CD4-positive, alpha-beta T cell treated with Interleukin-12 subunit alpha and Interleukin-12 subunit beta, for 1 hour (primary cell): ENCODE measurements at places on chromosomes 5 and 9.

GRCh38 chr5:40033411-40033810 lies 608.6 kb upstream of the DAB2 start:
- DNase-seq: peak; percentile 41

DNA sequence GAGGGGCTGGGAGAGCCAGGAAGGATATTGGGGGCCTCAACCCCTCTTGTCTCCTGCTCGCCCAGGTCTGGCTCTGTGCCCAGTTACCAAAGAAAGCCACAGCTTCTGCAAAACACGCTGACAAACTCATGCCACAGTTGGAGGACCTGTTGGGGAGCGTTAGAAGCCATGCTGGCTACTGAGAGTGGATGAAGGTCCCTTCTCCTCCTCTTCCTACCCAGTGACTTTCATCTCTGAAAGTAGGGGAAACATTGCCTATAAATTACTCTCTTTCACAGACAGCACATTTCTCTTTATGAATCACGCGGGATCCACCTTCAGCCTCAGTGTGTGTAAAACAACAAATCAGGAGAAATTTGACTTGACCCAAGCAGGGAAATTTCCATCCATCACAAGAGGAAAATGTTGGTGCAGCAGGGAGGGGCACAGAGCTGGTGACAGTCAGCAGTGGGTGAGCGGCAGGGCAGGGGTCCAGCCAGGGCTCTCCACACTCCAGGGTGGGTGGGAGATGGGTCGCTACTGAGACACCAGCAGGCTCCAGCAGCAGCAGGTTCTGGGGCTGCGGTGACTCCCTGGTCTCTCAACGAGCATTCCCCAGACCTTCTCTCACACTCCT lies 181.9 kb downstream of the FGF18 start:
- no peak for DNase-seq

GRCh38 chr9:94971378-94972131 lies 245.1 kb downstream of the AOPEP start:
- DNase-seq: no peak

DNA sequence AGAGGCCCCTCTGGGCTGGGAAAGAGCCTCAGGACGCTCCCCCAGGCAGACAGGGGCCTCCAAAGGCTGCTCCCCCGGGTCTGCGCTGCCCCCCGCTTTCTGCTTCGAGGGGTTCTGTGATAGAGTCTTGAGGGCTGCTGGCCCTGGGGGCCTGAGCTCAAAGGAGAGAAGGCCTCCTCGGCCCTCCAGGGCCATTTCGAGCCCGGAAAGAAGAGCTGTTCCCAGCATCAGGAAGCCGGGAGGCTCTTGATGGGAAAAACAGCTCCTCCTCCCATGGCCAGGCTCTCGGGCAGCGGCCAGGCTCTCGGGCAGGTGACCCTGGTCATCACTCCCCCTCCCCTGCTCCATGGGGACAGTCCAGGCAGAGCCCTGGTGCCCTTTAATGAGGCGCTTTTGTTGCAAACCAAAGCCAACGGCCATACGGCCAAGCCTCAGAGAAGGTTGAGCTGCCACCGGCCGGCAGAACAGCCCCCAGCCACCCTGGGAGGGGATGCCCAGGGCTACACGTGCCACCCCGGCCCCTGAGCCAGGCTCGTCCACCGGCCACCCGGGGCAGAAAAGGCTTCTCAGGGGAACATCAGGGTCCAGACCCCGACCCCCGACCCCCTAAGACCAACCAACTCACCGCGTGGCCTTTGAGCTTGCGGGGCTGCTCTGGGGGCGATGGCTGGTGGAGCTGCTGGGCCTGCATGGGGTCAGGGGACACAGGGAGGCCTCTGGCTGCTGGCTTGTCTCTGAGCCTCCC lies 16.2 kb upstream of the QSOX2 start:
- no peak for DNase-seq

DNA sequence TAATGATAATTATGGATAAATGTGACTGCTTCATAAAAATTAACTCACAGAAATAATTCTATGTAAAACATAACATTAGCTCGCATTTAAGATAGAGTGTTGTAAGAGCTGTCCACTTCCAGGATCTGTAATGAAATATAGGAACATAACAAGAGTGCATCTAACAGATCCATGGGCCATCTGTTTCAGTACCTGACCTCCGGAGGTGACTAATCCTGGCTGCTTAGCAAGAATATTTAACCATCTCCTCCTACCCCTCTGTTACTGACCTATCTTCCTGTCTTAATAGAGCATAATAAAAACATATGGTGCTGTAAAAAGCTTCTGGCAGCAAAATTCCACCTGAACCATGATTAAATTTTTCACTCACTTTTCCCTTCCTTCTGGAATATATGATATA lies 7.1 kb downstream of the PLCXD3 start:
- DNase-seq: no peak

GRCh38 chr9:85940275-85940831 lies 593 bp upstream of the NAA35 start:
- no peak for DNase-seq

- no peak for DNase-seq
Measured at GRCh38 chr5:10503321-10503720, 60.5 kb upstream of the ANKRD33B start.

DNA sequence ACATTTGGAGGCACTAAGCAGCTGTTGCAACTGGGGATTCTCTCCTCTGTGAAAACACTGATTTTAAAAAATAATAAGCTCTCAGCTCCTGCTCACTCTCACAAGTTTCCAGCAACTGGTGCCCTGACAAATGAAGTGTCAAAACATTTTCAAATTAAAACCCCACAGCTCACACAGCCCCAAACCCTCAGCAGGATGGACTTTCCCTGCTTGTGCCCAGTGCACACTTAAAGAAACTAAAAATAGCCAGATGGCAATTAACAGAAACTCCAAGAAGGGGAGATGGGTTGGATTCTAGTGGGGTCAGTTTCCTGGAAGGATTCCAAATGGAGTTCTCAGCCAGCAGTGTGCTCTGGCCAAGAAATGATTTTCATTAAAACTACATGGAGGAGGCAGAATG lies 163.0 kb upstream of the PUM3 start:
- no peak for DNase-seq

DNA sequence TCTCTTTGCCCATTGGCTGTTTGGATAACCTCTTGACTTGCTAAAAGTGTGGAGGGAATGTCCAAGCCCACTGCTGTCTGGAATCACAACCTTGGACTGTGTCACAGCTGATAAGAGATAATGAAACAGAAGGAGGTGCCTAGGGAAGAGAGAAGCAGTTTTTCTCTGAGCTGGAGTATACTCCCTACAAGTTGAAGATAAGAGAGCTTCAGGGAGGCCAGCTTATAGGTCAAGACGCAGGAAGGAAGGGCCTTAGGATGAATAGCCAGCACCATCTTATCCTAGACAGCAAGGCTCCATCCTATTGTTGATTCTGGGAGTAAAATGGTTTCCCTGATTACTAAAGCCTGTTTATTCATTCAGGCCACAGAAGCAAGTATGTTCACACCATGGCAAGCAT lies 244.7 kb downstream of the NPR3 start:
- DNase-seq: no peak

DNA sequence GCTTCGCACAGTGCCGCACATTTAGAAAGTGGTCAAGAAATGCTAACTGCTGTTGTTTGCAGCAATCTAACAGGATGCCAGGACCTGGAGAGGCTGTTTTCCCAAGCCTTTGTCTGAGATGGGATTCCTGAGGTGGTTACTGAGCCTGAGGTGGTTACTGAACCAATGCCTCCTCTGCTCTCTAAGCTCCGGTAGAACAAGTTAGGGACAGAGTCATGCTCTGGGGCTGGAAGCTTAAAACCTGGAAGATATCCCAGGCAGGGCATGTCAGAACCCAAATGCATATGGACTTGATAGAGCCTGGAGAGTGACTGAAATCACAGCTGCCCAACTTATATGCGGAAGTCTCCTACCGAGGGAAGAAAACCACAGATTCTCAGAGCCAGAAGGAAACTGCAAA lies 46.5 kb upstream of the FAT2 start:
- DNase-seq: no peak

GRCh38 chr9:128909859-128910258 lies 10.9 kb upstream of the PHYHD1 start:
- DNase-seq: no peak

DNA sequence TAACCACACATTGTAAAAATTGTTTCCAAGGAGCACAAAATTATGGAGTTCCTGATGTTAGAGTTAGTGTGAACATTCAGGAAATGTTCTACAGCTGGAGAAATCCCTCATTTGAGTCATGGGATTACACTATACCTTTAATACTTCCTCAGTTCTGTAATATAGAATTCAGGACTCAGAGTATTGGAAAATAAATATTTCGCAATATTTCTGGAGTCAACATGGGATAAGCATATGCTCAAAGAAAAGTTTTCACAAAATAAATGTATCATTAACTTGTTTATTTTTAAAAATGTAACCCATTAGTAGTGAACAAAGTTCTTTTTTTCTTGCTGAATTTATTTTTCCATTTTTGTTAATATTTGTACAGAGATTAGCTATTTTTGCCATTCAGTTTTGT lies 8.6 kb downstream of the CYLC2 start:
- DNase-seq: no peak

DNA sequence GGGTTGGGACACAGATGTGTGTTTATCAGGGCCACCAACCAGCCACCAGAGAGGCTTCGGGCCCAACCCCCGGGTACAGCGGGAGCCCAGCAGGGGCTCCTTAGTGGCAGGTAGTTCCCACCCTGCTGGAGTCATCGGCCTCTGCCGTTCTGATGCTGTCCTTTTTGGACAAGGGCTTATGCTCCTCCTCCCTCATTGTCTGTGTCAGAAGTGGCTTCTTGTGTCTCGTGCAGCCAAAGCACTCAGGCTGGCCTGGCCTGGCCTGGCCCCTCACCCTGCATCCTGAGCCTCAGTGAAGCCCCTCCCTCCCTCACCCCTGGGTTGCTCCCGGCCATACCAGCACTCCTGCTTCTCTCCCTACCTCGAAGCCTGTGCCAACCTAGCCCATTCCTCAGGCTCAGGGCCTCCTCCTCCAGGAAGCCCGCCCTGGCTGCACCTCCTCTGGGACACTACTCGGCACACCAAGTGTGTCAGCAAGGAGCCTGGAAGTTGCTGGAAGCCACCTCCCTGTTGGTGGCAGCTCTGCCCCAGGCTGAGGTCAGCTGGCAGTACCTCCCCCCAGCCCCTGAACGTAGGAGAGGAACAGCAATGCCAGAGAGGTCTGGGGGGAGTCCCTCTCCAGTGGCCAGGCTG lies 4.1 kb upstream of the UBAC1 start:
- no peak for DNase-seq

- no peak for DNase-seq
Measured at GRCh38 chr9:125066839-125067619, 76.3 kb downstream of the SCAI start.

DNA sequence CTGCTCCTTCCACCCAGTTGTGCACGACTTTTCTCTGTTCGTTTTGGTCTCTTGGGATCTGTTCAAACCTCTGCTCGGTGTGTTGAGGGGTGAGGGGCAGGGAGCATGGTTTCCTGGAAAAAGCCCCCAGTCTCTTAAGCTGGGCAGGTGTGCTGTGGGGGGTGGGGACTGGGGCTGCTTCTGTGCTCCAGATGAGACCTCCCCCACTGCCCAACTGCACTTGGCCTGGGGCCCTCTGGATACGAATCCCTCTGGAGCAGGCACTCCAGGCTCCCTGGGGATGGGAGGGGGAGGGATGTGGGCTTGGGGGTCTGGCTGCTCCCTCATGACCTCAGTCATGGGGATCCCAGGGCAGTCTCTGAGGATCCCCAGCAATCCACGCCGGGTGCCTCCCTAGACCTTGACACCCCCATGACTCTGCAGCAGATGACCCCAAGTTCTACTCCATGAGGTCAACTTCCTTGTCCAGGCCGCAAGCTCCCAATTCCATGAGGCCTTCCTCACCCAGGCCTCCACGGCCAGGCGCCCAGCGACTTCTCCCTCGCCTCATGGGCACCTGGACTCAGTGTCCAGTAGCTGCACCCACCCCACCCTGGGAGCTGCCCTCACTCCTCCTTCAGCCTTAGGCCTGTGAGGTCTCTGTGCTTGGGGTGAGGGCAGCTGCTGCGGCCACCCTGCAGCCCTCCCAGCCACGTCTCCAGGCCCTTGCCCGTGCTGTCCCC lies 5.9 kb upstream of the AHRR start:
- DNase-seq: no peak

- DNase-seq: no peak
Measured at GRCh38 chr9:130023994-130024596, 18.9 kb downstream of the FNBP1 start.

DNA sequence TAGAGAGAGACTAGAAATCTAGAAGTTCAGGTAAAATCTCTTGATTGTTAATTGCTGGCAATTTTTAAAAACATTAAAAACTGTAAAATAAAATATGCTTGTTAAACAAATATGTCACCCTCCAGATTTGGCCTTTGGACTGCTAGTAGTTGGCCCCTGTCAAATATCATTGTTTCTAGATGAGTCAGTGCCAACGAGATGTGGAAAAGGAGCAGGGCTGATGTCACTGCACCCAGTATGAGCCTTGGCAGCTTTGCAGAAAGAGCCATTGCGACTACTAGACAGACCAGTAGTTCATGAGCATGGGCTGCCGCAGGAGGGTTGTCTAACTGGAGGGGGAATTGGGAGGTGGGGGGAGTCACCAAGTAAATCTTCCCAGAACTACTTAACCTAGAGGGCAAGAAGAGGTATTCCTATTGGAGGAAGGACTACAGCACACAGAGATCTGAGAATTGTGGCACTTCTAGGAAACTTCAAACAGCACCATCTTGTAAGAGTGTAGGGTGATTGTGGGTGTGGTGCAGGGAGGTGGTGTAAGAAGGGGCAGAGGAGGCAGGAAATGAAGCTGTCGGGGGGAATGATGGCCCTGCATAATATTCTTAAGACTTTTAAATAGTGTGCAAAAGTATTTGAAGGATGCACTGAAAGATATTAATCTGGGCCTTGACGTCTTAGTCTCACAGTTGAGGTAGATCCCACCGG lies 7.1 kb upstream of the DOCK2 start:
- no peak for DNase-seq

- DNase-seq: no peak
Measured at GRCh38 chr5:172374783-172375182, 79.5 kb downstream of the SH3PXD2B start.
